Heart right ventricle (tissue), 16 donors: ENCODE measurements at places on chromosomes 1 and 21. TPM values are rescaled to one million over a fixed set of nuclear protein-coding genes. Genes with fewer than 3 reads are reported as not detected.

GRCh38 chr1:161956097-161956496 lies 67.6 kb downstream of the OLFML2B start:
- DNase-seq = peak; percentile 36

- DNase-seq = no peak
Measured at GRCh38 chr1:209265301-209265700, 318.2 kb upstream of the CAMK1G start.

GRCh38 chr1:209383422-209383821 lies 200.1 kb upstream of the CAMK1G start:
- no peak for DNase-seq

The PGBD5 gene
- polyA plus RNA-seq = 0.66 TPM

The RAB25 gene
- polyA plus RNA-seq = not detected

The S100A2 gene
- polyA plus RNA-seq = 7.4 TPM

The SLC9C2 gene
- polyA plus RNA-seq = 0.04 TPM

- no peak for DNase-seq
Measured at GRCh38 chr1:23217421-23218115, at the start of gene HTR1D. TSS of gene HTR1D (minus strand) at chr1:23217502. CDS start at chr1:23194219, 23,283 bp downstream.

GRCh38 chr1:17409391-17409811 lies 30.1 kb downstream of the RCC2 start:
- DNase-seq = peak; percentile 44

- no peak for DNase-seq
Measured at GRCh38 chr1:216212826-216213225, 210.4 kb downstream of the USH2A start.

DNA sequence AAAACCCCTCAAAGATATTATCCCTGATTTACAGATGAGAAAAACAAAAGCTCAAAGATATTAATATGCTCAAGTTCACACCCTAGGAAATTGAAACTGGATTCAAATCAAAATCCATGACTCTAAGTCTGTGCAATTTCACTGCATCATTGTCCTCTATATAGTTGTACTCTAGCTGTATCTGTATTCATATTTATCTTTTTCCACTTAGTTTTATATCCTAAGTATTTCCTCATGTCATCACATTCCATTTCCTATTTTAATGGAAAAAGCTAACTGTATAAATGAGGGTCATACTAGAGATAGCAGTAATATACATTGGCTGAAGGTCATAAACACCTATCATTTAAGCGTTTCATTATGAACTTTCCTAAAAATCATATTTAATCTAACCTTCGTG lies 42.2 kb upstream of the RALGPS2 start:
- DNase-seq = no peak

The ZNF648 gene
- not detected for polyA plus RNA-seq

- DNase-seq = no peak
Measured at GRCh38 chr21:40242586-40243265, 375.5 kb downstream of the PCP4 start.

The PLCH2 gene
- 0.22 TPM for polyA plus RNA-seq
